PC-9 (cell line): ENCODE measurements at places on chromosomes 13 and 19. TPM values are rescaled to one million over a fixed set of nuclear protein-coding genes. Genes with fewer than 3 reads are reported as not detected.

- no peak overlapping the region for H3K27ac ChIP-seq
- H3K4me1 ChIP-seq: no peaks in the 10 kb centered on the region
- DNase-seq: no peak
- H3K4me3 ChIP-seq: no peak overlapping the region
- H3K36me3 ChIP-seq: no peaks in the 10 kb centered on the region
- no peaks in the 10 kb centered on the region for H3K27me3 ChIP-seq
Observed at GRCh38 chr13:66835040-66835628, 395.0 kb downstream of the PCDH9 start.

DNA sequence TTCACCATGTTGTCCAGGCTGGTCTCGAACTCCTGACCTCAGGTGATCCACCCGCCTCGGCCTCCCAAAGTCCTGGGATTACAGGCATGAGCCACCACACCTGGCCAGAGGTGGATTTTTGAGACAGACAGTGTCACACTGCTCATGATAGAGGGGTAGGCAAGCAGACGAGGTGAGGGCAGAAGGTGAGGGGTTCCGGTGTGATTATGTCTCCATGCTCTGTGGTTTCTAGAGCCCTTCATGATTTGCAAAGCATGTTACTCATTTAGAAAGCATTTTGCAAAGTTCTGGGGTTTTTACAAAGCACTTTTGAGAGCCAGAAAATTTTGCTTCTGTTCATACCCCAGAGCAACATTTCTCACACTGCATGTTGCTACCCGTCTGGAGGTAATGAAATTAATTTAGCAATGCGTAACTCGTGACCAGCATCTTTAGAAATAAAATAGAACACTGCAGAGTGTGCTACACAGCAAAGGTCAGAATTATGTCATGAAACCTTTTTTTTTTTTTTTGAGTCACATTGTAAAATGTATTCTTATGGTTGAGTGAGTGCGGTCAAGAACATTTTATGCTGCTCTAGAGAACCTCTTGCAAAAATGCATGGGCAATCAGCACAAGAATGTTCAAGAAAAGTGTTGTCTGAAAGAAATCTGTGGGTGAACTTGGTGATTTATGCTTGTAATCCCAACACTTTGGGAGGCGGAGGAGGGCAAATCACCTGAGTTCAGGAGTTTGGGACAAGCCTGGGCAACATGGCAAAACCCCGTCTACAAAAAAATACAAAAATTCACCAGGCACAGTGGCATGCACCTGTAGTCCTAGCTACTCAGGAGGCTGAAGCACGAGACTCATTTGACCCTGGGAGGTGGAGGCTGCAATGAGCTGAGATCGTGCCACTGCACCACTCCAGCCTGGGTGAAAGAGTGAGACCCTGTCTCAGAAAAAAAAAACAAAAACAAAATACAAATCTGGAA, 58.0 kb downstream of the MAP4K1 start:
- no peak for DNase-seq
- no peak overlapping the region for H3K27ac ChIP-seq
- no peaks in the 10 kb centered on the region; the same call in 1 of the 2 replicates for H3K27me3 ChIP-seq
- no peak overlapping the region for H3K4me3 ChIP-seq
- H3K36me3 ChIP-seq: no peaks in the 10 kb centered on the region

DNA sequence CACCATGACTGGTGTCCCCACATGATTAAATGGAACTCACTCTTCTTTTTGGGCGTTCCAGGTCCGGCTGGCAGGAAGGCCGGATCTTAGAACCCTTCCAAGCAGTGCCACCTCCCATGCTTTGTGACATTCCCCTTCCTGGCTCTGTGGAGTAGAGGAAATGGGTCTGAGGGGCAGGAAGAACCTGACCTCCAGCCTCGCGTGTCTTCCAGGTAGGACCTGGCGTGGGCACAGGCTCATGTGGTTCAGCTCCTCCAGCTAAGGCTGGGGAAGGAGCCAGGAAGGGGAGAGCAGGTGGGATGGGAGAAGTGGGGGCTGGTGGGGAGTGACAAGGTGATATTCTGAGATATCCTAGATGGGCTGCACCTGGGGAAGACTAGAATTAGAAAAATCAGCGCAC, 2.1 kb downstream of the TMEM255B start:
- H3K27ac ChIP-seq: no peak overlapping the region
- H3K4me3 ChIP-seq: no peak overlapping the region
- DNase-seq: no peak

GRCh38 chr13:29594303-29594709, 1.2 kb downstream of the SLC7A1 start:
- H3K36me3 ChIP-seq: 0 out of 2 replicates have a peak, but pooled peaks cover 8% of the 10 kb centered on the region
- H3K4me3 ChIP-seq: peak overlapping the region; percentile 92
- DNase-seq: peak; percentile 44
- H3K27me3 ChIP-seq: no peaks in the 10 kb centered on the region
- peaks cover 19% of the 10 kb centered on the region for H3K4me1 ChIP-seq

DNA sequence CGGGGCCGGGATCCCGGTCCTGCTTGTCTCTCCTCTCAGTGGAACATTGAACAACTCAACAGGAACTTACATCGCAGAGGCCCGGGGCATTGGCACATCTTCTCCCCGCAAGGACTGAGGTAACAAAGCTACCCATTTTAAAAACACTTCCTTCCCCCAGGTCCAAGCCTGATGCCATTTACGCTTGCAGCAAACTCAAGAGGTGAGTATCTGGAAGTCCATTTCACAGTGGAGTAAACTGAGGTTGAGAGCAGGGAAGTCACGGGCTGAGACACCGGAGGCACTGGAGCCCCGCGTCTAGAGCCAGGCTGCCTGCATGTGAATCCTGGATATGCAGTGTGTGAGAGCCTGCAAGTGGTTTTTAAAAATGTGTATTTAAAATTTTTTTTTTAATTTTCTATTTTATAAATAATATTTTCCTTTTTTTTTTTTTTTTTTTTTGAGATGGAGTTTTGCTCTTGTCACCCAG, 492 bp upstream of the PGLYRP1 start:
- no peak overlapping the region for H3K4me3 ChIP-seq
- no peak overlapping the region for H3K27ac ChIP-seq
- H3K36me3 ChIP-seq: no peaks in the 10 kb centered on the region
- H3K4me1 ChIP-seq: no peaks in the 10 kb centered on the region
- no peak for DNase-seq

DNA sequence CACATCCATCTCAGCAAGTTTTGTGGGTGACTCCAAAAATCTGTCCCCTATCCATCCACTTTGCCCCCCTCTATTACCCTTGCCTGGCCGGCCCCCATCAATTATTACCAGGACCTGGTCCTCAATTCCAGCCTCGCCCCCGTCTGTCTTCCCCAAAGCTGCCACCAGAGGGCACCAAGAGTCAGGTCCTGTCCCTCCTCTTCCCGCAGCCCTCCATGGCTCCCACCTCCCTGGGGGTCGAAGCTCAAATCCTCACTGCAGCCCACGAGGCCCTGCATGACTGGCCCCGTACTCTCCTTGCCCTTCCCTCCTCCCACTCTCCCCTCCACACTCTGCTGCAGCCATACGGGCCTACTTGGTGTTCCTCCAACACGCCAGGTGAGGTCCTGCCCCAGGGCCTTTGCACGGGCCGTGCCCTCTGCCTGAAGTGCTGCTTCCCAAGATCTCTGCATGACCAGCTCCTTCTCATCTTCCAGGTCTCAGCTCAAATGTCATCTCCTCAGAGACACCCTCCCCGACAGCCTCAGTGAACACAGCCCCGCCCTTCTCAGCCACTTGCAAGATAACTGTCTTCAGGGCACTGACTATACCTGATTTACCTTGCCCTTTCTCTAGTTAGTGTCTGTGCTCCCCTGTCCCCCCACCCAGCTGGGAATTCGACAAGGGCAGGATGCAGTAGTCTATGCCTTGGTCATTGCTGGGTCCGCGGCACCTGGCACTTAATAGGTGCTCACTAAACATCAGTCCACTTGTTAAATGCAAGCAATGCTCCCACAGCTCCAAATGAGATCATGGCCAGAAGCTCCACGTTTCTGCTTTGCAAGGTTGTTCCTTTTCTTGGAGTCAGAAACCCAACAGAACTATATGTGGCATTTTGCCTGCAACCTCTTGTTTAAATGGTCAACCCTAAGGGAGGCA, 16.8 kb upstream of the SEMA6B start:
- DNase-seq: peak; percentile 47
- peaks cover 15% of the 10 kb centered on the region for H3K4me1 ChIP-seq
- no peaks in the 10 kb centered on the region for H3K36me3 ChIP-seq

GRCh38 chr13:72204291-72204690, 337.3 kb upstream of the DACH1 start:
- H3K4me3 ChIP-seq: no peak overlapping the region
- peak; percentile 18 for DNase-seq
- H3K27ac ChIP-seq: no peak overlapping the region
- no peaks in the 10 kb centered on the region for H3K4me1 ChIP-seq
- H3K36me3 ChIP-seq: no peaks in the 10 kb centered on the region

- H3K4me3 ChIP-seq: no peak overlapping the region
- no peaks in the 10 kb centered on the region for H3K4me1 ChIP-seq
- H3K27ac ChIP-seq: no peak overlapping the region
- H3K27me3 ChIP-seq: peaks cover 35% of the 10 kb centered on the region
- no peaks in the 10 kb centered on the region for H3K36me3 ChIP-seq
- no peak for DNase-seq
Observed at GRCh38 chr19:33921165-33921564, 124.5 kb downstream of the KCTD15 start.

DNA sequence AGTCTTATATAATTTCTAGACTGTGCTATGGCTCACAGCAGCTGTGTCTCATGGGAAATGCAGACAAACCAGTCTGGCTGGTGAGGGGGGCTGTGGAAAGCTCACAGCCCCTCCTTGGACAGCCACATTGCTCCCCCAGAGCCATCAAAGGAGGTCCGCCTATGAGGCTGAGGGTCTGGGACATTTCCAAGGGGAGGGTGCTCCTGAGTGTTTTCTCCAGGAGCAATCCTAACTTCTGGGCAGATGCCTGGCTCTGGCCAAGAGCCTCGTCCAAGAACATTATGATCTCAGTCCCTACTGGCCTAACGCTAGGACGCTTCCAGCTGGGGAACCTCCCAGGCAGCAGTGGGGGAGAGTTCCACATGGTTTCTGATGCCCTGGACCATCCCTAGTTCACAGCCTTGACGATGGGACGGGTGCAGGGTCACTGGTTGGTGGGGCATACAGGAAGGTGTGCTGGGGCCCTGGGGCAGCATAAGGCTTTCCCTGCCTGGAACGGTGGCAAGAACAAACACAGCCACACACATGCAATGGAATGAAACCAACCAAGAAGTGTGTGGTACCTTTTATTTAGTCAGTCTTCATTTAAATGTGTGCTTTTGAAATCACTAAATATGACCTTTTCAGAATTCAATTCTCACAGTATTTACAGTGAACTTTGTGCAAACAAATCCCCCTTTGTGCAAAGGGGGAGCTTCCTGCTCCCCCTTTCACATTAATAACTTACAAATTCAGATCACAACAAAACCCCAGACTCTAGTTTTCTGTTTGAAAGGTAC, 60.6 kb downstream of the CDADC1 start:
- H3K4me1 ChIP-seq: no peaks in the 10 kb centered on the region; the same call in 1 of the 2 replicates
- DNase-seq: no peak
- H3K36me3 ChIP-seq: no peaks in the 10 kb centered on the region
- no peak overlapping the region for H3K27ac ChIP-seq

GRCh38 chr13:46041419-46041839, 11.1 kb downstream of the ZC3H13 start:
- H3K4me3 ChIP-seq: no peak overlapping the region
- no peaks in the 10 kb centered on the region for H3K4me1 ChIP-seq
- H3K36me3 ChIP-seq: peaks cover 22% of the 10 kb centered on the region
- DNase-seq: no peak
- H3K27me3 ChIP-seq: no peaks in the 10 kb centered on the region
- no peak overlapping the region for H3K27ac ChIP-seq

DNA sequence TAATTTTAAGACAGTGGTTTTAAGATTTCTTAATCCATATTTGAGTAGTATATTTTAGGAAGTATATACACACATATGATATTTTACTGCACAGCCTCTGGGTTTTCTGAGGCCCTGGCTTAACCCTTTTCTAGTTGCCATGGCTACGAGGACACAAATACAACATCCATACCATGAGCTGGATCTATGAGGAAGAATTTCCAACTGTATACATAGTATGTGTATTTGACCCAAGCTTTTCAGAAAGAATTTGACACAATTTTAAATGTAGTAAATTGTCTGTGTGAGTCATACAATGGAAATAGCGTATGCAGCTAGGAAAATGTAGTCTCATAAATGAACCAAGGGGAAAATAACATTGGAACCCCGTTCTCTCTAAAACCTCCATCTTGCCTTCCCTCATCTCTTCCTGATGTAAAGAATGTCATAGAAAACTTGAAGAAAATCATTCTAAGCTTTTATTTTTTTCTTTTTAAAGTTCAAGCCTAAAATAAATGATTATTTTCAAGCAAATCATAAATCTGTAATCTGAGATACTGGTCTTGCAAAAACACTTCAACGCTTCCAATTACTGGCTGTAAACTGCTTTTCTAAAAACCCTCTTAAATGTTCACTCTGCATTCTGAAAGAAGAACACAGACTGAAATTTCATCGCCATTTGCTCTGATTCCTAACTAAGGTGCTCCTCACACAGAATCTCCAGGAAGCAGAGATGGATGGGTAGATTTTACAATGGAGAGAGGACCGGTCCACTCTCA, 172.4 kb downstream of the LACC1 start:
- H3K4me3 ChIP-seq: no peak overlapping the region
- H3K27ac ChIP-seq: no peak overlapping the region
- H3K27me3 ChIP-seq: no peaks in the 10 kb centered on the region
- no peak for DNase-seq

- no peak overlapping the region for H3K27ac ChIP-seq
- no peaks in the 10 kb centered on the region for H3K27me3 ChIP-seq
Observed at GRCh38 chr19:32876236-32876918, 6.8 kb upstream of the SLC7A9 start.

DNA sequence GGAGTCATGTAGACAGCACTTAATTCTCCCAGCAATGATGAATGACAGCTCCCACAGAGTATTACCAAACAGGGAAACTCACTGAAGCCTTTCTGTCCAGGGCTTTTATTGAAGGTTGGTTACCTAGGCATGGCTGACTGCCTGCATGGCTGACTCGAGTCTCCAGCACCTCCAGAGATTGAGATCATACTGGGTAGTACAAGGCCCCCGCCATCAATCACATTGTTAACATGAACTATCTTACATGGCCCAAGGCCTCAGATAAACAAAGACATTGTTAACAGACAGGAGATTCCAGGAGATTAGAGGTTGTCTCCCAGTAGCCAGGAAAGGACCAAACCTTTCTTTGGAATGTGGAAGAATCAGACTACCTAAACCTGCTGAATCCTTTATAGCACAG, 128.3 kb upstream of the LSM14A start:
- no peak overlapping the region for H3K27ac ChIP-seq
- H3K4me3 ChIP-seq: no peak overlapping the region
- H3K36me3 ChIP-seq: no peaks in the 10 kb centered on the region
- H3K4me1 ChIP-seq: no peaks in the 10 kb centered on the region
- DNase-seq: no peak

The PRR36 gene
- 12.9 and 20.3 TPM in 2 replicates for total RNA-seq

The ATCAY gene
- not detected in 2 replicates for total RNA-seq

The PRTN3 gene
- not detected in 2 replicates for total RNA-seq
